Tibial nerve (tissue), 4 donors: ENCODE measurements at places on chromosomes 5 and 9. TPM values are rescaled to one million over a fixed set of nuclear protein-coding genes. Genes with fewer than 3 reads are reported as not detected.

GRCh38 chr5:179872828-179873575 lies 14.4 kb upstream of the MRNIP start:
- DNase-seq: no peak

The GLDC gene
- total RNA-seq: 54.1 TPM

- DNase-seq: peak; percentile 36
Observed at GRCh38 chr5:115709585-115709984, 83.7 kb upstream of the TMED7 start.

The MACIR gene
- total RNA-seq: 24.1 TPM

DNA sequence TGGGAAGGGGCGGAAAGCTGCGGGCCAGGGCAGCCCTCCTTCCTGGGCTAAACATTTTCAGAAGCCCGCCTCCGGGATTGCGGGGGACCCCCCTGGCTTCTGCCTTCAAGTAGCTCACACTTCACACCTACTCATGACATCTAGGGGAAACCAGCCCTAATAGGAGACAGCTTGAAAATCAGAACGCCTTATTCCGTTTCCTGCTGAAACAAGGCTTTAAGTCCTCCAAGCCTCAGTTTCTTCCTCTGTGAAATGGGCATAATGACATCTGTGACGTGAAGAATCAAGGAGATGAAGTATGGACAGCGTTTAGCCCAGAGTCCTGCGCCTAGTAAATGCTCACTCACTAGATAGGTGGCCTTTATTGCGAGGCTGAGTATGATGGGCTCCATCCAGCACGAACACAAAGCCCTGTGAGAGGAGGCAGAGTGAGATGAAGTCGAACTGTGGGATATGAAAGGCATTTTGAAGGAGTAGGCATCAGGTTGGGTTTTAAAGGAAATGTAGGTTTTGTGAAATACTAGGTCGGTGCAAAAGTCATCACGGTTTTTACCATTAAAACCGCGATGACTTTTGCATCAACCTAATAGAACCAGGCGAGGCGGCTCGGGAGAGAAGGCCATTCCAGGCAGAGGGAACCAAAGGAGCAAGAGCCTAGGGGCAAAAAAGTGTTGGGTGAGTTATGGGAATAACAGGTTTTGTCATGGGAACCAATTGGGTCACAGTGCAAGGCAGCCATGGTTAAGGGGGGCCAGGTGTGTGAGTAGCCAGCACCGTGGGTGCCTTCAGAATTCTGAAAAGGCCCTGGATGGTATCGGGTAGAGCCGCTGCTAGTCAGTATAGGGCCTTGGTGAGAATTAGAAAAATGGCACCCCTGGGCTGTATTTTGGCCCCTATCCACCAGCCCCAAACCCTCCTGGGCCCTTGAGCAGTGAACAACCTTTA lies 1.0 kb upstream of the TSC1 start:
- no peak for DNase-seq

The CCDC152 gene
- 2.9 TPM for total RNA-seq

- peak; percentile 87 for DNase-seq
Observed at GRCh38 chr9:126398403-126399058, 71.9 kb downstream of the MVB12B start.

GRCh38 chr9:35905051-35905781 lies 786 bp upstream of the HRCT1 start:
- no peak for DNase-seq

- no peak for DNase-seq
Observed at GRCh38 chr9:6640268-6641051, 5.1 kb downstream of the GLDC start.

DNA sequence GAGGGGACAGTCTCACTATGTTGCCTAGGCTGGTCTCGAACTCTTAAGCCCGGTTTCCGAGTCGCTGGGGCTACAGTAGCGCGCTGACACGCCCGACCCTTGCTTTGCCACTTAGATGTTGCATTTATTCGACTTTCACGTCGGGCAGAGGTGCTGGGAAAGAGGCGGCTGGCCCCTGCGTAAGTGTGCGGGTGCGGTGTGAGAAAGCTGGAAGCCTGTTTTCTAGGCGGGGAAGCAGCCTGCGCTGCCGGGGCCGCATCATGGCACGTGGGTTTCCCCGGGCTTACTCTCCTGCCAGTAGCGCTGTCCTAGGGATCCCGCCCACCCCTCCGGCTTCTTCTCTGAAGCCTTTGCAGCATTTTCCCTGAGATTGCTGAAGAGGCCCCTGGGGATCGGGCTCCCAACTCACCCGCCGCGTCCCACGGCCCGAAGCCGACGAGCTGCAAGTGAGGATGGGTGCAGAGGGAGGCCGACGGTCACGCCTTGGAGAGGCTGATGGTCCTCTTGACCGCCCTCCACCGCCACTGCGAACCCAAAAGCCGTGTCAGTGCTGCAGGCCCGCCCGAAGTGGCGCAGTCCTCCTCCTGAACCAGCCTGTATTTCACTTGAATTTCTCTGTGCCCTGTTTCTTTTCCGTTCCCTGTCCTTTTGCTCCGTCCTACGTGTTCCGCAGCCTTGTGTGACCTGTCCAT lies 5.8 kb upstream of the TRIM41 start:
- no peak for DNase-seq

GRCh38 chr5:168413596-168413995 lies 72.7 kb upstream of the RARS1 start:
- DNase-seq: no peak

GRCh38 chr9:81622471-81623255 lies 66.7 kb downstream of the TLE1 start:
- DNase-seq: no peak

The EXOSC2 gene
- total RNA-seq: 25.3 TPM

DNA sequence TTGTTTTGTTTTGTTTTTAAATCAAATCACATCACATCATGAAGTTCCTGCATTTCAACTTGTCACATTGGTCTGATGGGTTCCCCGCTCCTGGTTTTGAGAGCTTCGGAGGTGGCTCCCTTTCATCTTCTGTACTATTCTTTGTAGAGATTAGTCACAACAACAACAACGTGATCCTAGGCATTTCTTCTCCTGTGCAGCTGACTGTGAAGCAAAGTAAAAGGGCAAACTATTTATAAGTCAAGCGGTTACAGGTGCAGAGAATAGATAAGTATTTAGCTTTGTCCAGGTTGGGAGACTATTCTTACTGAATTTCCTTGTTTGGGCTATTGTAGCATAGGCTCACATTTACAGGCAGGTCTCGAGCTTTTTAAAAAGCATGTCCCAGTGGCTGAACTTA lies 197.7 kb upstream of the CDKN2B start:
- no peak for DNase-seq

GRCh38 chr5:139649082-139649991 lies 1.2 kb downstream of the CXXC5 start:
- no peak for DNase-seq

DNA sequence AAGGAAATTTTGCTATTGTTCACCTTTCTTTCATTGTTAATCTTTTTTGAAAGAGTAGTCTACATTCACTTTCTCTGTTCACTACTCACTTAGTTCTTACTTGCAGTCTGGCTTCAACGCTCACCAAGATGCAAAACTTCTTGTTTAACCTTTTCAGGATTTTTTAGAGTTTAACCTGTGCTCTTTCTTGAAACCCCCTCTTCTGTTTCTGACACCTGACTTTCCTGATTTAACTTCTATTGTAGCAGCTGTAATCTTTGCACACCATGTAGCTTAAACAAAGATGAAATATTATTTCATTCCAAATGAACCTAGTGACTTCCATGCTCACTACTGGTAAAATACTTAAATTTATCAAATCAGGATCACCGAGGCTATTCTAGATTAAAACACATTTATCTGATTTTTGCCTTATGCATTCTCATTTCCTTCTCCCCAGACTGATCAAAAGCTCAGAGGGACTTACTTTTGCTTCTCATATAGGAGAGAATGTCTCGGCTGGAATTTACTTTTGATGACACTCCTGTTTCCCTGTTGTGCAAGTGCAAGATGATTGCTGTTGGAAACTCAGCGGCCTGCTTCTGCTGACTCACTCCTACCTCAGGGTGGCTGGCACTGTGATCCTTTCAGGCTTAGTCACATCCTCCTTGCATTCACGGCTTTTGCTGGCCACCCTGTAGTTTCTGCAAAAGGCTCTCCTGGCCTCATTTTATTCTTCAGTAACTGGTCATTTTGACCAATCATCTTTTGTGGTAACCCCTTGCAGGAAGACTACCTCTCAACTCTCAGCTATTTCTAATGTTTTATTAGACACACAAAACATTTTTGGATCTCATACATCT lies 109.3 kb upstream of the IFNE start:
- DNase-seq: peak; percentile 48

The CERCAM gene
- 48.2 TPM for total RNA-seq

DNA sequence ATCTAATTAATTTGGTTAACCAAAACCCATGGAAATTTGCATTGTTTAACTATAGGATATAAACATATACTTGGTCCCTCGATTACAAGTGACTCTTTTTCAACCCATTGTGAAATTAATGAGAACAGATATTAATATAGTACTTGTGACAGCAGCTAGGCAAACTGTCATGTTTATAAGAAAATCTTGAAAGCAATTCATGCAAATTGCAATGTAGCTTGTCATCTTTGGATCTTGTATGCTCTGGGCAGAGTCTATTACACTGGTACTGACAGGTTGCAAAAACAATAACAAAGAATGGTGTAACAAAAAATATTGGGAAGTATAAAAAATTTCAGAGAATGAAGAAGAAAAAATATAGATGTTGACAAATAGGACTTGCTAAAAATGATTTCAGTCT lies 941.0 kb downstream of the DNAH5 start:
- DNase-seq: no peak

GRCh38 chr9:115649991-115650472 lies 503.6 kb upstream of the PAPPA start:
- peak; percentile 59 for DNase-seq

- DNase-seq: no peak
Observed at GRCh38 chr5:78594021-78594420, 54.6 kb downstream of the LHFPL2 start.

The FST gene
- total RNA-seq: 11.5 TPM

- no peak for DNase-seq
Observed at GRCh38 chr9:4197548-4197947, 102.3 kb downstream of the GLIS3 start.

The SHISAL2B gene
- not detected for total RNA-seq

The CDH9 gene
- total RNA-seq: not detected

- peak; percentile 11 for DNase-seq
Observed at GRCh38 chr9:129289131-129289731, 111.2 kb upstream of the IER5L start.

The ZNF462 gene
- total RNA-seq: 28.5 TPM

- no peak for DNase-seq
Observed at GRCh38 chr5:5628866-5629606, 206.6 kb downstream of the ICE1 start.

DNA sequence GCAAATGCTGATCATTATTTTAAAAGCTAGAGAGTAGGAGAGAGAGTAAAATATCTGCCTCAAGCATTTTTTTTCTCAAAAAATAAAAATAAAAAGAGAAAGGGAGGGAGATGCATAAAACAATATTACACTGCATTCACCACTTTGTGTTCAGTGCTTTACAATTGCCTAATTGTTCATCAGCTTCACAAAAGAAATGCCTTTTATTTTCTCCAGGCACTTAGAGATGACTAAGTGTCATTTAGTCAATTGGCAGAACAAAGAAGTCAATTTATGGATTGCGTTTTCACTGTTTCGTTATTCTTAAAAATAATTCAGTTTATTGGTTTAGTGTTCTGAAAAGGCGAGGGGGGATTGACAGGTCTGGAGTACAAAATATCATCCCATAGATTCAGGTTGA lies 232.5 kb upstream of the CCNH start:
- no peak for DNase-seq

The GLRA1 gene
- not detected for total RNA-seq

GRCh38 chr9:93303258-93303771 lies 119.4 kb downstream of the WNK2 start:
- DNase-seq: no peak

The TRIO gene
- 290 TPM for total RNA-seq

GRCh38 chr9:121551985-121552753 lies 52.5 kb upstream of the GGTA1 start:
- DNase-seq: no peak

GRCh38 chr9:86941197-86941596 lies 6.1 kb downstream of the GAS1 start:
- no peak for DNase-seq

- DNase-seq: no peak
Observed at GRCh38 chr9:129230302-129230701, 52.2 kb upstream of the IER5L start.
